ENCODE measurements at places on chromosomes 16 and 17. TPM values are rescaled to one million over a fixed set of nuclear protein-coding genes. Genes with fewer than 3 reads are reported as not detected.

Gene SLC38A8
- not detected for total RNA-seq

Gene ZNF23
- 20.7 TPM for total RNA-seq

Gene TMEM88
- 0.49 TPM for total RNA-seq

Gene CACNG5
- total RNA-seq: 0.98 TPM

Gene NFATC3
- 15.2 TPM for total RNA-seq

Gene CEP295NL
- total RNA-seq: 1.7 TPM

Gene FBXW10B
- total RNA-seq: under 0.01 TPM

Gene MT1E
- 5.4 TPM for total RNA-seq

Gene CLEC18A
- 0.74 TPM for total RNA-seq

Gene ESRP2
- total RNA-seq: not detected

Gene TSPOAP1
- total RNA-seq: 32.5 TPM

Gene TBC1D3
- total RNA-seq: not detected

Gene KRTAP16-1
- total RNA-seq: not detected

Gene TSPAN10
- 0.25 TPM for total RNA-seq

Gene CCL4L2
- 2.0 TPM for total RNA-seq

Gene PTX4
- not detected for total RNA-seq

Gene SPECC1
- total RNA-seq: 45.2 TPM

Gene GPRC5B
- total RNA-seq: 37.9 TPM

Gene MYH1
- not detected for total RNA-seq

Gene KRTAP1-3
- not detected for total RNA-seq

Data from temporal lobe (tissue), 4 donors.